ENCODE measurements at places on chromosomes 2 and 18.

DNA sequence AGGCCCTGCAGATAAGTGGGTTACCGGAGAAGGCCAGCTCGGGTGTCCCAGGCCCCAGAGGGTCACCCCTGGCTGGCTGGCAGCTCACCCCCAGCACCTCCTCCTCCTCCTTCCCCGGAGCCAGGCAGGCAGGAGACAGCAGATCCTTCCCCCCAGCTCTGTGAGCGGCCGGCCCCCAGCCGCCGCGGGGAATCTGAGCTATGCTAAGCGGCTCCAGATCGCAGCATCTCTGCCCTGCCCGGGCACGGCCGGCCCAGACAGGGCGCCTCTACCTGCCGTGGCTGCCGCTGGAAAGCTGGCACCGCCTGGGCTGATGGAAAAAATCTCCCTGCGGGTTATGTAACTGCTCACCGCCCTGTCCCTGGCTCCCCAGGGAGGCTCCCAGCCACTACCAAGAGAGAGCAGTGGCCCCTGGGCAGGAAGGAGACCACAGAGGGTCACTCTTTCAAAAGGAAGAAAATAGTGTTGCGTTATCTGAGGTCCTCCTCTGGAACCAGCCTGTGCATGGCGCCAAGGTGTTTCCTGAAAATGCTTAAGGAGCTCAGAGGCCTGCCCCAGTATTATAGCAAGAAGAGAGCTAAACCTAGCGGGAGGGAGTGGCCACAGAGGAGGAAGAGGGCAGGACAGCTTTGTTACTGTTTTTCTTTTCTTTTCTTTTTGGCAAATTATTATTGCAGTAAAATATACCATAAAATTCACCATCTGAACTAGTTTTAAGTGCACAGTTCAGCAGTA is 179.0 kb downstream of the SMAD7 start:
- no peak for DNase-seq

DNA sequence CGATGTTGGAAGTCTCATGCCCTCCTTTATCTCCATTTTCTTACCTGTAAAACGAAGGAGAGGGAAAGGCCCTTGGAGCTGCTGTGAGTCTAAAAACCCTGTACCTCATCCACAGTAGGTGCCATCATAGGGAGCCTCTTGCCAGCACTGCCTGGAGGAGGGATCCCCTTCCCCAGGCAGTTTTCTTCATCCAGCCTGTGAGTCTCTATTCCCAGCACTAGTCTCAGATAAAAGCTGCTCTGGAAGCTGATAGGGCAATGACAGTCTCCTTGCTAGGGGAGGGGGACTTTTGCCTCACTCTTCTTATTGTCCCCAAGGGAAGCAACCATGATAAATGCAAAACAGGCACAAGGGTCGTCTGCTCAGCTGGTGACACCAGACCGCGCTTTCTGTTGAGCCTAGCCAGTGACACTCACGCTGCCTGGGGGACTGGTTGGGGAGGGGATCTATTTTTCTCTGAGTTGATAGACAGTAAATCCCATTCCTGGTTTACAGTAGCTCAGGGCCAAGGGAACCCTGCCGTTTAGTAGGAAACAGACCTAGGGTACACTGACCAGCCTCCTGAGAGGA is 139.5 kb upstream of the NABP1 start:
- DNase-seq = no peak

GRCh38 chr2:26475037-26475436 is 2.9 kb downstream of the OTOF start:
- DNase-seq = no peak

DNA sequence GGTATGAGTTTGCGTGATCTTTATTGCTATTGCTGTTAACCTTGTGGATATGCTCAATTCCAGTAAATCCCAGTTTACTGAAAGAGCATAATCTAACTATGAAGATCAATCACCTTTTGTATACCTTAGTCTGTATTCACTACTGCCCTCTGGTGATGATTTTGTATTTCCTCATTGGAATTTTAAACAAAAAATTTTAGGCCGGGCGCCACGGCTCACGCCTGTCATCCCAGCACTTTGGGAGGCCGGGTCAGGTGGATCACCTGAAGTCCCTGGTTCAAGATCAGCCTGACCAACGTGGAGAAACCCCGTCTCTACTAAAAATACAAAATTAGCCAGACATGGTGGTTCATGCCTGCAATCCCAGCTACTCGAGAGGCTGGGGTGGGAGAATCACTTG is 5.1 kb downstream of the COMMD1 start:
- DNase-seq = no peak

- no peak for DNase-seq
Measured at GRCh38 chr2:15832849-15833680, 107.3 kb upstream of the MYCN start.

DNA sequence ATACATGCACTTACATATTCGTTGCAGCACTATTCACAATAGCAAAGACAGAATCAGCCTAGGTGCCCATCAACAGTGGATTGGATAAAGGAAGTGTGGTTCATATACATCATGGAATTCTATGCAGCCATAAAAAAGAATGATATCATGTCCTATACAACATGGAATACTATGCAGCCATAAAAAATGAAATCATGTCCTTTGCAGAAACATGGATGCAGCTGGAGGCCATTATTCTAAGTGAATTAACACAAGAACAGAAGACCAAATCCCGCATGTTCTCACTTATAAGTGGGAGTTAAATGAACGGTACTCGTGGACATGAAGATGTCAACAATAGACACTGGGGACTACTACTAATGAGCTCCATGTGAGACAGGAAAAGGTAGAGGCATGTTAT is 288.1 kb upstream of the TFPI start:
- no peak for DNase-seq

- no peak for DNase-seq
Measured at GRCh38 chr2:138421315-138421970, 80.1 kb upstream of the SPOPL start.

- DNase-seq = no peak
Measured at GRCh38 chr2:31359229-31359628, 55.3 kb downstream of the XDH start.

DNA sequence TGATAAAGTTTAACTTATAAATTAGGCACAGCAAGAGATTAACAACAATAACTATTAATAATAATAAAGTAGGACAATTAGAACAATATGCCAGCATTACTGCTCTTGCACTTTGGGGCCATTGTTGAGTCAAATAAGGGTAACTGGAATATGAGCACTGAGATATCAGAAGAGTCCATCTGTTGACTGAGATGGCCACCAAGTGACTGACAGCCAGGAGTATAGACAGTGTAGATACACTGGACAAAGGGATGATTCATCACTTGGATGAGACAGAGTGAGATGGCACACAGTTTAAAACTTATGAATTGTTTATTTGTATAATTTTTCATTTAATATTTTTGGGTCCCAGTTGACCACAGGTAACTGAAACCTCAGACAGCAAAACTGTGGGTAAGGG is 20.0 kb downstream of the NAB1 start:
- no peak for DNase-seq

DNA sequence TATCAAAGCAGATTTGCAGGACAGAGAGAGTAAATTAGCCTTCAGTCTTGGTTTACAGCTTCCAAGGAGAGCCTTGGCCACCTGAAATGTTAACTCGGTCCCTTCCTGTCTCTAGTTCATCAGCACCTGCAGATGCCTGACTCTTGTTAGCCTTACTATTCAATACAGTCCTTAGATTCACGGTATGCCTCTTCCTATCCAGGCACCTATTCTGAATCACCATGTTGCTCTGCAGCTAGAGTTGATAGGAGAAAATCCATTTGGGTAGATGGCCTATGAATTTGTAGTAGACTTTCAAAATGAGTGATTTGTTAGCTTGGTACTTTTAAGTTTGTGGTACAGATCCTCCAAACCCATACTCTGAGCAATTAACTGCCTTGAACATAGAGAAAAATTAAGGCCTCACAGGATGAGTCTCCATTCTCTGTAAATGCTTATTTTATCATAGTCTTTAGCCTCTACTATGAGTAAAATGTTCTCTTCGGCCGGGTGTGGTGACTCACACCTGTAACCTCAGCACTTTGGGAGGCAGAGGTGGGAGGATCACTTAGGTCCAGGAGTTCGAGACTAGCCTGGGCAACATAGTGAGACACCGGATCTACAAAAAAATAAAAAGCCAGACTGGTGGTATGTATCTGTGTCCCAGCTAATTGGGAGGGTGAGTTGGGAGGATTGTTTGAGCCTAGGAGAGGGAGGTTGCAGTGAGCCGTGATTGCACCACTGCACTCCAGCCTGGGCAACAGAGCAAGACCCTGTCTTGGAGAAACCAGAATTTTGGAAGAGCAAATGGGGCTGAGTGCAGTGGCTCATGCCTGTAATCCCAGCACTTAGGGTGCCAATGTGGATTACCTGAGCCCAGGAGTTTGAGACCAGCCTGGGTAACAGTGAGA is 32.9 kb downstream of the PTCD3 start:
- no peak for DNase-seq

- DNase-seq = no peak
Measured at GRCh38 chr2:235541838-235542549, 48.2 kb downstream of the AGAP1 start.

DNA sequence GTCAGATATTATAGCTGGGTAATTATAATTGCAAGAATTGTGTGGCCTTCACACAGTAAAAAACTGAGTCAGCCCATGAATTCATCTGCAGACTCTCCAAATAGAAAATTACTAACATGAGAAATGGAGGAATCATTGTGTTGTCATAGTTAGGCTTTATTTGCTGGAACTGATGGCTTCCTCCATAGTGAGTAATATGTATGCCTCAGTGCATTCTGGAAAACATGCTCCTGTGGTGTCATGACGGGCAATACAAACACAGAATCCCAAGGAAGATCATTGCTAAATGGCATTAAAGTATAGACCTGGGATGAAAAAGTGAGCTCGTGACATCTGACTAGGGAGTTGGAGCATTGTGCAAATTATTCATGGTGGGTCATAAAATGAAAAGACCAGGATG is 23.6 kb upstream of the NMS start:
- no peak for DNase-seq

- no peak for DNase-seq
Measured at GRCh38 chr2:235030126-235030525, 78.3 kb downstream of the SH3BP4 start.

- DNase-seq = no peak
Measured at GRCh38 chr2:236731767-236732580, 162.3 kb downstream of the ACKR3 start.

- DNase-seq = no peak
Measured at GRCh38 chr2:119960821-119961220, 52.1 kb upstream of the EPB41L5 start.

DNA sequence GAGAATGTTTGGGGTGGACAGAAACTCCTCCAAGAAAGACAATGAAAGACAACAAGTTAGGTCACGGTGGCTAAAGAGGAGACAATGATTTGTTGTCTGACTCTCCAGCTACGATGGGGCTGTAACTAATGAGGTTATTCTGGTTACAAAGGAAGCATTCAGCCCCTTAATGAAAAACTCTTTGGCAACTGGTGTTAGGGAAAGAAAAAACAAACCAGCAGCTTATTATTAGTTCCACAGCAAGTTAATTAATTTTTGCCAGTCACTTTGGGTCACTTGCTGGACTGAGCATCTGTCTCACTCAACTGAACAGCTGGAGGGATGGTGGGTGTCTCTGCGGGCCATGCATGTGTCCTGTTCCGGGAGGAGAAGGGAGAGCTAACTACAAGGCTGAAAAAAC is 263.7 kb downstream of the ALK start:
- DNase-seq = no peak

DNA sequence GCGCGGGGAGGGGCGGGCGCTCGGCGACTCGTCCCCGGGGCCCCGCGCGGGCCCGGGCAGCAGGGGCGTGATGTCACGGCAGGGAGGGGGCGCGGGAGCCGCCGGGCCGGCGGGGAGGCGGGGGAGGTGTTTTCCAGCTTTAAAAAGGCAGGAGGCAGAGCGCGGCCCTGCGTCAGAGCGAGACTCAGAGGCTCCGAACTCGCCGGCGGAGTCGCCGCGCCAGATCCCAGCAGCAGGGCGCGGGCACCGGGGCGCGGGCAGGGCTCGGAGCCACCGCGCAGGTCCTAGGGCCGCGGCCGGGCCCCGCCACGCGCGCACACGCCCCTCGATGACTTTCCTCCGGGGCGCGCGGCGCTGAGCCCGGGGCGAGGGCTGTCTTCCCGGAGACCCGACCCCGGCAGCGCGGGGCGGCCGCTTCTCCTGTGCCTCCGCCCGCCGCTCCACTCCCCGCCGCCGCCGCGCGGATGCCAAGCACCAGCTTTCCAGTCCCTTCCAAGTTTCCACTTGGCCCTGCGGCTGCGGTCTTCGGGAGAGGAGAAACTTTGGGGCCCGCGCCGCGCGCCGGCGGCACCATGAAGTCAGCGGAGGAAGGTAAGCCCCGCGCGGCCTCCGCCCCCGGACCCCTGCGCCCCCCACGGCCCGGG is at the start of gene NFATC1:
NFATC1 (plus strand) TSS at position 170 of the 644 bp plus-strand sequence; CDS start at position 465, 295 bp downstream.
- peak; percentile 55 for DNase-seq

GRCh38 chr2:157509744-157510143 is 65.9 kb upstream of the CYTIP start:
- DNase-seq = peak; percentile 4

GRCh38 chr2:184689638-184690037 is 91.3 kb downstream of the ZNF804A start:
- DNase-seq = no peak

DNA sequence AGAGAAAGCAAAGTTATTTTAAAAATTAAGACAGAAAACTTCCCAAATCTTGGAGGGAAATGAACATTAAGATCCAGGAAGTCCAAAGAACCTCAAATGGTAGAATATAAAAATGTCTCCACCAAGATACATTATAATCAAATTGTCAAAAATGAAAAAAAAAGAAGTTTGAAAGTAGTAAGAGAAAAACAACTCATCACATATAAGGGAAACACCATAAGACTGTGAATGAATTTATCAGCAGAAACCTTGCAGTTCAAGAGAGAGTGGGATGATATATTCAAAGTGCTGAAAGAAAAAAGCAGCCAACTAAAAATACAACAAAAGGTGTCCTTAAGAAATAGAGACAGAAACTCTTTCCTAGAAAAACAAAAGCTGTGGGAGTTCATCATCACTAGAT is 73.0 kb downstream of the L3MBTL4 start:
- DNase-seq = no peak

DNA sequence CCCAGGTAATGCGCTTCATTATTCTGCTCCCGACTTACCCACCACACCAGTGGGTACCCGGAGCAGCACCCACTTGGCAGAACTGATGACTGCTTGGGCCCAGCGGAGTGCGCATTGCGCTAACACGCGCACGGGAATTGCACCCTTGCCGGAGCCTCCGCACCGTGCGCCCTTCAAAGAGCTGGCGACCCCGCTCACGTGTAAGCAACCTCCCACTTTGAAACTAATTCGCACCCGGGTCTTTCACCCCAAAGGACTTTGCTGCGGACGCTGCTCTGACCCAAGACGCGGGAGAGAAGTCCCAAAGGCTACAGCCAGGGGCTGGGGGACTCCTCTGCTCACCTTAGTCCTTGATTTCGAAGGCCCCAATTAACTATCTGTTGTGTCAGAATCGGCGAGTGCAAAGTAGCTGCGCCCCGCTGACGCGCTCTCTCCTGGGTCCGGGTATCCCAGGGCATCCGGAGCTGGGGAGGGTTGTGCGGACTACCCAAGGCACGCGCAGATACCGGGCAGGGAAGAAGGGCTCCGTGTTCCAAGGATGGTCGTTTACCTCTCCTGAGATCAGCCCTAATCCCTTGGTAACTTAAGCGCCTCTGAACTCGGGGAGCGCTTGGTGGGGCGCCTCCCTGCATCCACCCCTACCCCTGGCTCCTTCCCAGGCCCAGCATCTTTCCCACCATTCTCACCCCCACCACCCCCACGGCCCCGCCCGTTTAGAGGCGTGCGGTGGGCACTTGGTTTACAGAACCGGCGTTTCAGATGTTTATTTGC is 13.1 kb upstream of the SATB2 start:
- DNase-seq = no peak

GRCh38 chr2:60519231-60519863 is 34.1 kb downstream of the BCL11A start:
- no peak for DNase-seq
